ENCODE measurements at places on chromosomes 4 and X.

DNA sequence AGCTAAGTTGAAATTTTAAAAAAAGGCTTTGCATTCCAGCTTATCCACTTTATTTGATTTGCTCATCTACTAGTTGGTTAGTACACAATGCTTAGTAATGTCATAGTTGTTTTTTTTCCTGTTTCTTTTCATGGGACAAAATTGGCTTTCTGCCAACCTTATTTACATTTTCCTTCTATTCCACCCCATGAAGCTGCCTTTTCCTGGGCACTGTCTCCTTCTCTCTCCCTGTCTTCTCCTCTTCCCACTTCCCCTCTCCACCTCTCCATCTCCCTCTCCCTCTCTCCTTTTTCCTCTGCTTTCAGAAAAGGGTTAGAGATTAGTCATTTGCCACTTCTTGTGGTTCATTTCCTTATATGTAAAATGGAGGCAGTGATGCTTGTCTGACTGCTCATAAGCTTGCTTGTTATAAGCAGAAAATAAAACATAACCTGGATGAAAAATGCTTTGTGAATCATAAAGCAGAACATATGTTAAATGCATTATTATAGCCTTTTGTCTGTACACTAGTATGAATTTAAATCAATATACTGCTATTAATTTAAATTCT lies 181.9 kb downstream of the CEP135 start:
- no peak for DNase-seq

DNA sequence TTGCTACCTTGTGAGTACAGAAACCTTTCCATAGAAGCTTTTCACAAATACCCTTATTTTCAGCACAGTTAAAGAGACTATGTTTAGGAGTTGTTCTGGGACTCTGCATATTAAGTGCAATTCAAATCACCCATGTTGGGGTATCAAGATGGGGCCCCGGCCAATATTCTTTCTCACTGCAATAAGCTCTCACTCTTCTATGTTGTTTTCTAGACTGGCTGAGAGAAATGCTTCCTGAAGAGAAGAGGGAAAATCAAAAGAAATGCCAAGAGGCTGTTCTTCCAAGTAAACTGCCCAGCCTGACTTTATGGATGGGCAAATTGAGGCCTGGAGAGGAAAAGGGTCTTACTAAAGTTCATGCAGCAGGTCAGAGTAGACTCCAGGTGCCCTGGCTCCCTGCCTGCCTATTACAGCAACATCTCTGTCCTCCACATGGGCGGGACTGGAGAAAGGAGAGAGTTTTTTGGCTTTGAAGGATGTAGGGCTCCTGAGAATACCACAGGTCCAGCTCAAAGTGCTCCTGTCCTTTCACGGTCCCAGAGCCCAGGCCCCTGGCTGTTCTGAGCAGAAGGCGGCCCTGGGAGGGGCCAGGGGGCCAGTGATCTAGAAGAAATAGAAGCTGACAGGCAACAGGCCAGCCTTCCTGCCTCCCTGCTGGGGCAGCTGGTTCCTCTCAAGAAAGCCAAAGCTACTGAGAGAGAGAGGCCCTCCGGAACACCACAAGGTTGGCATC lies 745 bp upstream of the IQSEC2 start:
- no peak for DNase-seq

- DNase-seq, result no peak
Measured at GRCh38 chr4:107888237-107888636, 43.1 kb upstream of the CYP2U1 start.

GRCh38 chrX:87582453-87582852 lies 64.9 kb downstream of the KLHL4 start:
- no peak for DNase-seq

GRCh38 chr4:38024206-38024509 lies 64.0 kb downstream of the PTTG2 start:
- no peak for DNase-seq

GRCh38 chrX:41946989-41947612 lies 23.7 kb upstream of the CASK start:
- DNase-seq, result no peak

- DNase-seq, result no peak
Measured at GRCh38 chr4:3206439-3207100, 42.4 kb upstream of the MSANTD1 start.

- no peak for DNase-seq
Measured at GRCh38 chr4:108644237-108644636, 6.2 kb upstream of the OSTC start.

DNA sequence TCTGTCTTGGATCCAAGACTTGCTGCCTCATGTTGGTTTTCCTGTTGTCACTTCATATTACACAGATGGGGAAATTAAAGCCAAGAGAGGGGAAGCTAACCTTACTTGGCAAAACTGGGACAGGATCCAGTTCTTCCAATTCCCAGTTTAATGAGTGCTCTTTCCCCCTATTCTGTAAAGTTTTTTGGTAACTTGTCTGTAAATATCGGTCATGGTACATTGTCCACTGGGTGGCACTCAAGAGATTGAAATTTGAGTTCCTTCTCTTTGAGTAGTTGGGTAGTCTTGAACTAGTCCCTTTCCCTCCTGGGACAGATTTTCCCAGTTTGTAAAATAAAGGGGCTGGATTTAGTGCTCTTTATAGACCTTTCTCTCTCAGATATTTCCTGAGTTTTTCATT lies 12.4 kb upstream of the EOLA2 start:
- no peak for DNase-seq

GRCh38 chr4:14743601-14744000 lies 258.7 kb upstream of the CPEB2 start:
- no peak for DNase-seq

DNA sequence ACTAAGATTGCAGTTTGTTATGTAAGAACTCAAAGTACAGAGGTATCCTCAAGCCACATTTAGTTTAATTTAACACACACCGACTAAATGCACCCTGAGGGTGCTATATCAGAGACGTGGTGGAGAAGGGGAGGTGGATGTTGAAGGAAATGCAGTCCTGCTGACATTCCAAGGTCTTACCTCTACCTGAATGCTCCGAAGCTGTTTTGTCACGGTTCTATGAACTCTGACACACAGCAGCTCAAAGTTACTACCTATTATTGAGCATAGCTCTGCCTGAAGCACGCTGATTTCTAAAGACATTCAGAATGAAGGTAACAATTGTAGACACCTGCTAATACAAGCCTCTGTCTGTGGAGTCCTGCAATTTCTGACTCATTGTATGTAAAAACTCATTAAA lies 6.7 kb downstream of the CC2D2A start:
- DNase-seq, result no peak

GRCh38 chr4:70915874-70916559 lies 13.8 kb downstream of the MOB1B start:
- DNase-seq, result no peak

DNA sequence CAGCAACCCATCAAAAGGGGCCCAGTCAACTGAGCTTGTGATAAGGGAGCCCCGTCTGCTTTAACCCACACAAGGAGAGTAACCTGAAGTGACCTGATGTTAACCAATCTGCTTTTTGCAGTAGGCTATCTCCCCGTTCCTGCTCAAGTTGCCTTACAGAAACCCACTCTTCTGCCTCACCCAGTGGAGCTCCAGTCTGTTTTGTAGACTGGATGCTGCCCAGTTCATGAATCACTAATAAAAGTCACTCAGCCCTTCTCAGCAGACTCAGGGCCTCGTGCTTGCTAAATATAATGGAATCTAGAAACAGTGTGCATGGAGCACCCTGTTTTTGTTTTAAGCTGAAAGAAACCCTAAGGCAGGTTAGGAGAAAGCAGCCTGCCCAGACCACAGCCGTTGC lies 312.3 kb downstream of the FBXW7 start:
- no peak for DNase-seq

DNA sequence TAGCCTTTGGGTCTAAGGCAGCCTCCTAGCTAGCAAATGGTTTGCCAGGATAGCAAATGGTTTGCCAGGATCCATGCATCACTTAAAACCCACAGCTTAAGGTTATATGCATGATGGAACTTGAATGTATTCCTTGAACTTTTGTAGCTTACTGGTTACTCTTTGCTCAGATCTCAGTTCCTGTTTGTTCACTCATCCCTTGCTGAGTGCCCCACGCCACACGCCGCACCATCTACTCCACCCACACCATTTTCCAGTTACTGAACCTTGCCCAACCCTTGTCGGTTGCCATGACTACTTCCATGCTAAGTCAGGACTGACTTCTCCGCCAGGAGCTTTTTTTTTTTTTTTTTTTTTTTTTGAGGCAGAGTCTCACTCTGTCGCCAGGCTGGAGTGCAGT lies 29.5 kb upstream of the XIAP start:
- DNase-seq, result no peak

DNA sequence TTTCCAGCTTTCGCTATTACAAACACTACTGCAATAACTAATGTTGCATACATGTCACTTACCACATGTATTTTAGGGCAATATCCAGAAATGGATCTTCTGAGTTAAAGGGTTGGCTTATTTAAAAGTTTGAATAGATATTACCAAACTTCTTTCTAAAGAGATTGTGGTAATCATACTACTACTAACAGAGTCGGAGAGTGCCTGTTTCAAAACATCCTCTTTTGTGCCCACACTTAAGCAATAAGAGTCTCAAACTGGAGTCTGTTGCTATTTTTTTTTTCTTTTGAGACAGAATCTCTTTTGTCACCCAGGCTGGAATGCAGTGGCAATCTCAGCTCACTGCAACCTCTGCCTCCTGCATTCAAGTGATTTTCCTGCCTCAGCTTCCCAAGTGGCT lies 35.8 kb downstream of the FGFBP1 start:
- DNase-seq, result no peak

DNA sequence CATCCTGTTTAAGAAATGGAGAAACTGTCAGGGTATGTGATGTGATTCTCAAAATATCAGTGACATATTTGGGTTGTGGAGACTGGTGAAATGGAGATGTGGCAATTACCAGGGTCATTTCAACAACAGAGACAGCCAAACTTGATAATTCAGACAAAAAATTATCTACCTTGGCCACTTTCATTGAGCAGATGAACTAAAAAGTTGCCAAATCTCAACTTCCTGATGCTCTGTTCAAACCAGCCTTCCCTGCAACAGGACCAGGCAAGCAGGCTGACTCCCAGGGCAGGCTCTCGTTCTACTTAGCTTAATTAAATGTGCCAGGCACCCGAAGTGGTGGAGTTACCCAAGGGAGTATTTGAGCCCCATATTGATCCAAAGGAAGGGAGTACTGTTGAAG lies 199.6 kb downstream of the AFF2 start:
- DNase-seq, result no peak

GRCh38 chr4:56085275-56085674 lies 136.5 kb downstream of the CEP135 start:
- no peak for DNase-seq

DNA sequence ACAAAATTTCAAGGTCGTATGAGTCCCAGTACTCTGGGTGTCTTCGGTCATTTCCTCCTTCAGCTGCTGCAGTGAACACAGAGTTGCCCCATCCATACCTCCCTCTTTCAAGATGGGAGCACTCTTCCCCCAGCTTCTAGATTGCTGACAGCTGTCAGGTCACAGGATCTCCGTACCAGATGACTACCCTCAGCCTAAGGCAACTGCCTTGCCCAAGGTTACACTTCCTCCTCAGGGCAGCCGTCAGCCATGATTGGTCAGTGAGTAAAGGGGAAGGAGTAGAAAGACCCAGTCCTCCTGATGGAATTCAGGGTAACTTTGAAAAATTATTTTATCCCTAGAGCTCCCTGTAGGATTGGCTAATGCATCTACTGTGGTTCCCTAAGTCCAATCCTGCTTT lies 81.6 kb downstream of the NAF1 start:
- no peak for DNase-seq

DNA sequence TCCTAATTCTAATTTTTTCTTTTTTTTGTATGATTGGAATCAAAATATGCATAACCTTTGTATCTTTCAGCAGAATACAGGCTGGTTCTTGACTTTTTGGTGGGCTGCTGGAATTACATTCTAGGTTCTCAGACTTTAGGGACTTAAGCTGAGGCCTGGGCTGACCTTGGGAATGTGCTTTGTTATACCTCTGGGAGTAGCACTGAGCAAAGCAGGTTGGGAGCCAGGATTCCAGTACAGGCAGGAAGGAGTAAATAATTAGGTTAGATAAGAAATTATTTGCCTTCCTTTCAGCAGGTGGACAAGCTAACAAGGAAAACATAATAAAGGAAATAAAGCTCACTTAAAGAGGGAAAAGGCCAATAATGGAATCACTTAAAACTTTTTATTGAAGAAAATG lies 49.9 kb upstream of the SLC4A4 start:
- no peak for DNase-seq
